ENCODE measurements at places on chromosomes 1 and 21. TPM values are rescaled to one million over a fixed set of nuclear protein-coding genes. Genes with fewer than 3 reads are reported as not detected.

PKN2 gene
- total RNA-seq = 33.8 TPM

CNIH3 gene
- total RNA-seq = 9.2 TPM

AQP10 gene
- total RNA-seq = not detected

DNALI1 gene
- 5.3 TPM for total RNA-seq

SLC45A1 gene
- total RNA-seq = 1.3 TPM

C1orf56 gene
- 3.6 TPM for total RNA-seq

TMEM269 gene
- total RNA-seq = under 0.01 TPM

CD1E gene
- total RNA-seq = not detected

DCDC2B gene
- not detected for total RNA-seq

RHOU gene
- total RNA-seq = 1.2 TPM

HSD3B2 gene
- not detected for total RNA-seq

NAV1 gene
- total RNA-seq = 78.9 TPM

RIMKLA gene
- not detected for total RNA-seq

IL10 gene
- total RNA-seq = not detected

FBXO44 gene
- 25.8 TPM for total RNA-seq

GPR3 gene
- total RNA-seq = 0.36 TPM

MYBPH gene
- not detected for total RNA-seq

CLCA1 gene
- total RNA-seq = not detected

BCL2L15 gene
- 0.16 TPM for total RNA-seq

ALX3 gene
- 1.9 TPM for total RNA-seq

ETV3L gene
- total RNA-seq = not detected

NR1I3 gene
- not detected for total RNA-seq

SAMSN1 gene
- total RNA-seq = not detected

ZNF692 gene
- 12.0 TPM for total RNA-seq

ADAMTS5 gene
- total RNA-seq = 49.8 TPM

ICOSLG gene
- under 0.01 TPM for total RNA-seq

FMO1 gene
- 5.8 TPM for total RNA-seq

RNF223 gene
- total RNA-seq = not detected

C1orf226 gene
- total RNA-seq = 0.49 TPM

FCRLA gene
- 0.12 TPM for total RNA-seq

HEYL gene
- 0.16 TPM for total RNA-seq

CD55 gene
- total RNA-seq = 59.1 TPM

OTUD7B gene
- total RNA-seq = 17.7 TPM

SYT2 gene
- total RNA-seq = not detected

CRABP2 gene
- 158 TPM for total RNA-seq

HNRNPCL2 gene
- total RNA-seq = not detected

SPRR2F gene
- total RNA-seq = not detected

GAS5 gene
- total RNA-seq = 194 TPM

MDM4 gene
- 36.9 TPM for total RNA-seq

KRTAP19-1 gene
- total RNA-seq = not detected

CHODL gene
- 0.16 TPM for total RNA-seq

IGSF3 gene
- 7.7 TPM for total RNA-seq

Data from hair follicle dermal papilla cell (primary cell).